Common myeloid progenitor, CD34-positive (primary cell): ENCODE measurements at places on chromosomes 2 and 18.

DNA sequence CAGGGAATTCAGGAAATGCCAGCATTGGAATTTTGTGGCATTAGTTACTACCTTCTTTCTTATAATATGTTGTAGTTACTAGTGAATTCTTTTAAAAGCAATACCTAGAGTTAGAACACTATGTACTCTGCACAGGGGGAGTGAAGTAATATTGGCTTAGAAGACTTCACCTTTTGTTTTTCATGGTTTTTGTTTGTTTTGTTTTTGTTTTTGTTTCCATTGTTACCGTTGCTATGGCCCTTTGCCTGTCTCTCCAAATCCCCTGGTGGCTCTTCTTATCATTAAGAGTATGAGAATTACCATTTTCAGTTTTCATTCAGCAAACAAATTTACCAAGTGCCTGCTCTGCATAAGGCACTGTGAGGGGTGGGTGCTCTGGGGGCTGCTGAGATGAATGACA is 160.1 kb downstream of the HAUS1 start:
- peak; percentile 54 for DNase-seq

GRCh38 chr18:13531681-13532325 is 194.6 kb downstream of the FAM210A start:
- DNase-seq: no peak

GRCh38 chr2:141137122-141137693 is 993.6 kb downstream of the LRP1B start:
- DNase-seq: no peak

GRCh38 chr18:5630057-5630899 is 86.5 kb upstream of the EPB41L3 start:
- DNase-seq: peak; percentile 81
